Glomerular endothelial cell (primary cell): ENCODE measurements at places on chromosomes 5 and 9. TPM values are rescaled to one million over a fixed set of nuclear protein-coding genes. Genes with fewer than 3 reads are reported as not detected.

SLC25A2 gene
- 0.76 TPM in 1 of 2 replicates, not detected in the other for total RNA-seq

KCNV2 gene
- not detected in 2 replicates for total RNA-seq

POLE3 gene
- total RNA-seq = 36.9 and 40.0 TPM in 2 replicates

ORM2 gene
- not detected in 2 replicates for total RNA-seq

GADD45G gene
- total RNA-seq = 0.35 and 0.97 TPM in 2 replicates

PCDHB8 gene
- 0.34 and 0.88 TPM in 2 replicates for total RNA-seq

CDKN2A gene
- total RNA-seq = 54.6 and 98.4 TPM in 2 replicates

RNF14 gene
- total RNA-seq = 49.8 and 82.2 TPM in 2 replicates

NME5 gene
- 1.4 and 5.8 TPM in 2 replicates for total RNA-seq

ARID3C gene
- total RNA-seq = 0.29 TPM in 1 of 2 replicates, not detected in the other

CARD6 gene
- 16.6 and 24.4 TPM in 2 replicates for total RNA-seq

ATG12 gene
- 54.4 and 55.9 TPM in 2 replicates for total RNA-seq
